Left lung (tissue), 14 donors: ENCODE measurements at places on chromosomes 1 and 21.
A peak's percentile ranks its signal among the peaks of the same experiment; 100 is the strongest.

DNA sequence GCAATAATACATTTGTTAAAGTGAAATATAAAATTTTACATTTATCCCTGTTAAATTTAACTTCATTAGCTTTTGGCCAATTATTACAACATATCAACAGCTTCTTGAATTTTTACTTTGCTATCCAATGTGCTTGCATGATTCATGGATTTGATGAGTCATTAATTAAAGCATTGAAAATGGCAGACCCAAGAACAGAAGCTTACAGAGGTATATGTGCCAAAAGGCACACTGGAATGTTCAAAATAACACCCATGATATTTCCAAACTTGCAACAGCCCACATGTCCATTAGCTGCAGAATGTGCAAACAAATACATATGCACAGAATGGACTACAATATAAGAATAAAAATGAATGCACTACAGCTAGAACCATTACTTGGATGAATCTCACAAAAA, 76.4 kb upstream of the MAN1A2 start:
- no peak for DNase-seq

GRCh38 chr1:169059421-169059820, 47.1 kb upstream of the ATP1B1 start:
- DNase-seq = no peak

DNA sequence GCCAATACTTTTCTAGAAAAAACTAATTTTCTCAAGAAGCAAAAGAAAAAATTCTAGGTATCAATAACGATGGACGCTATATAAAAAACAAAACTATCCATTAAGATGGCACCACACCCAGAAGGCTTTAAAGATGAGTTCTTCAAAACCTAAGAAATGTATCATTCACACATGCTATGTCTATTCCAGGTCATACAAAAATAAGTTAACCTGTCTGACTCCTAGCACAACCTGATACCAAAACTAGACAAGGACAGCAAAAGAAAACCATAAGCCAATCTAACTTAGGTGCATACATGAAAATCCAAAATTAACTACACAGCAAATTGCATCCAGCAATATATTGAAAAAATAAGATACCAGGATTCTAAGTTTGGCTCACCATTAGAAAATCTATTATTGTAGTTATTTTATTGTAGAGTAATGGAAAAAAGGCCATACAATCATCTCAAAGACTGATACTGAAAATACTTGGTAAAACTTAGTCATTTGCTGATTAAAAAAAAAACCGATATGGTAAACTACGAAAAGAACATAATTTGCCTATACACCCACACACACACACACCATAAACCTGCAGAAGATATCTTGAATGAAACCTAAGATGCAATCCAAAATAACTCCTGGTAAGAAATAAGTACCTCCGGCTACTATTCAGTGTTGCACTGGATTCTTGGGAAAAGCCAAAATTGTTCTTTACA, 55.0 kb downstream of the TRAF5 start:
- DNase-seq = no peak

- peak; percentile 74 for DNase-seq
Observed at GRCh38 chr1:65067491-65068201, 80.4 kb upstream of the AK4 start.

DNA sequence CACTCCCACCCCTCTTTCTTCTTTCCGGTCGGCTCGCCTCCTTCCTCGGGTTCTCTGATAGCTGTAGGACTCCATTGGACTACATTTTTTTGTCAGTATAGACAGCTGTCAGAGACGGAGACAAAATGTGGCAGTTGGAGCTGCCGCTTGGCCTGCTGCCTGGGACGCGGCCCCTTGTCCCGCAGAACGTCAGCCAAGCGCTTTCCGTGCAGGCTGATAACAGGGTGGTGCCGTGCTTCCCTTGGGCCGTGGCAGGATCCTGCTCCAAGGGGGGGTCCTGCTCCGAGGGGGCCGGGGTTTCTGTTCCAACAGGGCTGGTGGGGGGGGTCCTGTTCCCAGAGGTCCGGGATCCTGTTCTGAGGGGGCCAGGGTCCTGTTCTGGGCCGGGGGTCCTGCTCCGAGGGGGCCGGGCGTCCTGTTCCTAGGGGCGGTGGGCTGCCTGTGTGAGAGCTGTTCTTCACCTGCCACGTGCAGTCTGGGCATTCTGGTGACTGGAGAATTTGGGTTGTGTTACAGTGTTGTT, 4.9 kb downstream of the SKI start:
- no peak for DNase-seq

GRCh38 chr1:51714374-51715019, 97.6 kb downstream of the OSBPL9 start:
- no peak for DNase-seq

GRCh38 chr1:97070376-97070775, 348.8 kb downstream of the PTBP2 start:
- peak; percentile 18 for DNase-seq

- no peak for DNase-seq
Observed at GRCh38 chr1:180777072-180777689, 135.5 kb upstream of the KIAA1614 start.

GRCh38 chr1:104248385-104248784, 498.7 kb downstream of the AMY1C start:
- DNase-seq = peak; percentile 11

DNA sequence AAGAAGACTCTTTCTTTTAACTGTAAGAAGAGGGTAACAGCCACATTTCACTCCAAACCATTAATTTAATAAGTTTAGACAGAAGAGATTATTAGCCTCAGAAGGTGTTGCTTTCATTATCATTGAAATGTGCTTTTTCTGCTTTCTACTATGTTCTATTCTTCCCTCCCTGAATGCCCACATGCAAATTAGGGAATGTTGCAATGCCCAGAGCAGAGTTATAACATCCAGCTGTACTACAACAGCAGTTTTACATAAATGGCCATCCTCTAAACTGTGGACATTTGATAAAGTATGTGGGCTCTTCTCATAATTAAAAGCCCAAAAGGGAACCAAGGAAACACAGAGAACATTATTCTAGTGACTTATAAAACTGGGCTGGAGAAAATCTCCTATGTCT, 82.2 kb upstream of the SOD1 start:
- peak; percentile 48 for DNase-seq

- no peak for DNase-seq
Observed at GRCh38 chr1:237386362-237387143, 344.6 kb downstream of the RYR2 start.

DNA sequence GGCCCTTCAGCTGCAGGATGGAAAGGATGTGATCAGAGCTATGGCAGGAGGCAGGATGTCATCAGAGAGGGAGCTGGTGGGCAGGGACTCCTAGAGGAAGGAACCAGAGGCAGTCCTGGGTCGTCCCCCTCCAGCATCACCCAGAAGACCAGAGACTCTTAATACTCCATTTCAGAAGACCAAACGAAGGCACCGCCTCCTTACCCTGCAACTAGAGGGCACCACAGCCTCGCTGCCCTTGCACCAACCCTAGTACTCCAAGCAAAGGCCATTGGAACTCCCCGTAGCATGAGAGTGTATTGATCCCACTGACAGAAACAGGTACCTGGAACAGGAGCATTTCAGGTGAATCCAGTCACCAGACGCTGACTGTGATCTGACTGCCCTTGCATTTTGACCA, 598.1 kb downstream of the NPHP4 start:
- no peak for DNase-seq

DNA sequence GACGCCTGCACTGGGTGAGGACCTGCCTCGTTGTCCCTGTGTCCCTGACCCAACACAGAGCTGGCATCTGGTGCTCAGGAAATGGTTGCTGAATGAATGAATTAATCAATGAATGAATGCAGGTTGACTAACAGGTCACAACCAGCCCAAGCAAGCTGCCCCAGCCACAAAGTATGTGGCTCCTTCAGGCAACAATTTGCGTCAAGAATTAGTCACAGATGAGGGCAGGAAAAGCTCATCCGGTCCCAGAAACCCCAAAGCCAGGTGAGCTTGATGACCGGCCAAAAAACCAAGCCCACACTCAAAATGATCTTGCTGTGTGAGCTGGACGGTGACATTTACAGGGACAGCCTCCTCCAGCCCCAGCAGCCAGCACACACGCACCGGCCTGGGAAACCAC, 40.6 kb upstream of the GPR153 start:
- DNase-seq = no peak

DNA sequence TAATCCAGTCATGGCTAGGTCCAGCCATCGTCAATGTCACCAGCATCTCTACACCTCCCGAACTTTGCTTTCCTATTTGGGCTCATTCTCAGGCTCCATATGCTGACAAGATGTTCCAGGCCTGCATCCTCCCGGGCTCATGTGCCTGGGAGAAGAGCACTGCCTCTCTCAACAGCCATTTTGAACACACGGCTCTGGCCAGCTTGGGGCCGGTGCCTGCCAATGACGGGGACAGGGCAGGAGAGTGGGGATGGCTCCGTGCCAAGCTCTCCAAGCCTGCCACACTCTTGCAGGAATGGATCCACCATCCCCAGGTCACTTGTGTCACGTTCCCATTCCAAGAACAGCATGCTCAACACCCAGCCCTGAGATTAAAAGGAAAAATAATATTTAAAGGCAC, 61.4 kb upstream of the PAX7 start:
- DNase-seq = no peak

DNA sequence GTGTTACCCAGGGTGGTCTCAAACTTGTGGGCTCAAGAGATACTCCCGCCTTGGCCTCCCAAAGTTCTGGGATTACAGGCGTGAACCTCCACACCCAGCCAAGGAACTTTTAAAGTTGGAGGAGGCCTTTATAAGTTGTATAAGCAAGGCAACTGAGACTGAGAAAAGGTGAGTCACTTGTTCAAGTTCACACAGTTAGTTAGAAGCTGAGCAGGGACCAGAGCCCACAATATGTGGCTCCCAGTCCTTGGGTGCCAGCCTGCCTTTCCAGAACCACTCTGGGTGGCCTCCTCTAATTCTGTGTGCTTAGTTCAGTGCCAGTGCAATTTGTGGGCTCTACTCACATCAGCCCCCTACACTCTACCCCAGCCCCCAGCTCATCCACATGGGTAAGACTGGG, 3.7 kb downstream of the RAB25 start:
- DNase-seq = no peak

DNA sequence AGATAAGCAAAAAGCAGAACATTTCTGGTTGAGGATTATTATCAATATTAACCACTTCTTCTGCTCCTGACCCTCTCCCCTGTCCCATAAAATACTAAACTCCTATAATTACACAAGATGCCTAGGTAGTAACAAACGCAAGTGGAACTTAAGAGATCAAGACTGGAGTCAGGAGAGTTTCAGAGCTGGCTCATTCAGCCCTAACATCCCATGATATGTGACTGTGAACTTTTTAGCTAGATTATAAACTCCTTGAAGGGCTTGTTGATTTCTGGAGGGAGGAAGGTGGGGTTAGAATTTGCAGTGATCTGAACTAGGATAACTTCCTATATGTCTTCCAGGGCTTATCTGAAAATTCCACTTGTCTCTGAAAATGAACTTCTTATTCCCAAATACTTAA, 130.6 kb downstream of the TGFB2 start:
- DNase-seq = no peak
